NCI-H187 (cell line): ENCODE measurements at places on chromosomes 7 and 10.

GRCh38 chr7:149827089-149827981 is 10.8 kb upstream of the ZNF862 start:
- DNase-seq = no peak

GRCh38 chr7:83649701-83650100 is 762 bp upstream of the SEMA3E start:
- no peak for DNase-seq

- no peak for DNase-seq
These were observed 73.9 kb downstream of the KAT6B start for GRCh38 chr10:74900297-74900696.

- no peak for DNase-seq
These were observed 178.3 kb upstream of the KLF14 start for GRCh38 chr7:130912082-130912861.

DNA sequence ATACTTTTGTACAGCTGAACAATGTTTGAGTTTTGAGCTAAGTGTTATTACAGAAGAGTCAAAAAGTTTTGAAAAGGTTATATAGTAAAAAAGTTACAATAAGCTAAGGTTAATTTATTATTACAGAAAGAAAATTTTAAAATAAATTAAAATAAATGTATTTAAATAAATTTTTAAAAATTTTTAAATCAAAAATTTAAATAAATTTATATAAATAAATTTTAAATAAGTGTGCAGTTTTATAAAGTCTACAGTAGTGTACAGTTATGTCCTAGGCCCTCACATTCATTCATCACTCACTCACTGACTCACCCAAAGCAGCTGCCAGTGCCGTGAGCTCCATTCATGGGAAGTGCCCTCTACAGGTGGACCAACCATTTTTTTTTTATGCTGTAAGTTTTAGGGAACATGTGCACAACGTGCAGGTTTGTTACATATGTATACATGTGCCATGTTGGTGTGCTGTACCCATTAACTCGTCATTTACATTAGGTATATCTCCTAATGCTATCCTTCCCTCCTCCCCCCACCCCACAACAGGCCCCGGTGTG is 462.9 kb upstream of the ZMIZ1 start:
- no peak for DNase-seq

- no peak for DNase-seq
These were observed 13.4 kb downstream of the USP54 start for GRCh38 chr10:73577788-73578187.

GRCh38 chr10:4526311-4526731 is 299.7 kb upstream of the AKR1E2 start:
- DNase-seq = no peak

DNA sequence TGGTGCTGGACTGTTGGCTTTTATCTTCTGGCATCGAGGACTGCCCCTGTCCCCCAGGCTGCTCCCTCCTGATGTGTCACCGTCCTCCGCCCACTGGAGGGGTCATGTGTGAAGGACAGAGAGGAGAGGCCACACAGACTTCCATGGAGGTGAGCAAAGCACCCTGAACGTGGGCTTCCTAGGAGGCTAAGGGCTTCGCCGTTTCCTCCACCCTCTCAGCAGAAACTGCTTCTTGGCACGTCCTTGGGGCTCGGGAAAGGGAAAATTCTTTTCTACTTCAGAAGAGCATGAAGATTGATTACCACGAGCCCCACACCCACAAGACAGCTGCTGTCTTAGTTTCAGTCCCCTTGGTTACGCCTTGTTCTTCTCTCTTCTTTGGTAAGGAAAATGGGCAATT is 218.2 kb downstream of the CCDC3 start:
- no peak for DNase-seq

DNA sequence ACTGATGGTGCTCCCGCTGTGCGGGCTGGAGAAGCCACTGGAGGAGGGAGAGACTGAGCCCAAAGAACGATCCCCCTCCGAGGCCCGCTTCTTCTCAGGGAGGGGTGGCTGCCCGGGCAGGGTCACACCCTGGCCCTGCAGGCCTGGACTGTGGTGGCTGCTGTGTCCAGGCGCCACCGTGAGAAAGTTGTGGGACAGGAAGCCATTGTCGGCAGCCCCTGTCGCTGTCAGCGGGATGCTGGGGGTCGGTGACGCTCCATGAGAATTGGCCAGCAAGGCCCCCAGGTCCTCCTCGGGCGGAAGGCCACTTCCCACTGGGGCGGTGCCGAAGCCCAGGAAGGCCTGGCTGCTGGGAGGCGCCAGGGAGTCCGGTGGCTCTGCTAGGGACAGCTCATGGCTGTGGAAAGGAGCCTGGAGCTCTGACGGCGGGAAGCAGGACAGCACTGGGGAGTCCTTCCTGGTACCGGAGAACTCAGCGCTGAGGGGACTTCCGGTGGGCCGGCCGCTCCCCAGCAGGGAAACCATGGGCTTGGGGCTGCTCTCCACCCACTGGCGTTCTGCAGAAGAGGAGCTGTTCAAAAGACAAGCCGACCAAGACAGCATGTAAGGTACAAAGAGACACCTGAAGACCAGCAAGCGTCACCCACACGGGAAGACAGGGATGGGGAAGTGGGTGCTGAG is 278.8 kb downstream of the TNS3 start:
- no peak for DNase-seq

DNA sequence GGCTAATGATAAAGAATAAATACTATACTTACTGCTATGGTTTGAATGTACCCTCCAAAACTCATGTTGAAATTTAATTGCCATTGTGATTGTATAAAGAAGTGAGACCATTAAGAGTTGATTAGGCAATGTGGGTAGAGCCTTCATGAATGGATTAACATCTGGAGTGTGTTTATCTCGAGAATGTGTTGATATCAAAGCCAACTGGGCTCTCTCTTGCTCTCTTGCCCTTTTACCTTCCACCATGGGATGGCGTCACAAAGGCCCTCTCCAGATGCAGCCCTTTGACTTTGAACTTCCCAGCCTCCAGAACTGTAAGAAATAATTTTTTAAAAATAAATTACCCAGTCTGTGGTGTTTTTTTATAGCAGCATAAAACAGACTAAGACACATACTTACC is 50.1 kb upstream of the GHITM start:
- DNase-seq = no peak

DNA sequence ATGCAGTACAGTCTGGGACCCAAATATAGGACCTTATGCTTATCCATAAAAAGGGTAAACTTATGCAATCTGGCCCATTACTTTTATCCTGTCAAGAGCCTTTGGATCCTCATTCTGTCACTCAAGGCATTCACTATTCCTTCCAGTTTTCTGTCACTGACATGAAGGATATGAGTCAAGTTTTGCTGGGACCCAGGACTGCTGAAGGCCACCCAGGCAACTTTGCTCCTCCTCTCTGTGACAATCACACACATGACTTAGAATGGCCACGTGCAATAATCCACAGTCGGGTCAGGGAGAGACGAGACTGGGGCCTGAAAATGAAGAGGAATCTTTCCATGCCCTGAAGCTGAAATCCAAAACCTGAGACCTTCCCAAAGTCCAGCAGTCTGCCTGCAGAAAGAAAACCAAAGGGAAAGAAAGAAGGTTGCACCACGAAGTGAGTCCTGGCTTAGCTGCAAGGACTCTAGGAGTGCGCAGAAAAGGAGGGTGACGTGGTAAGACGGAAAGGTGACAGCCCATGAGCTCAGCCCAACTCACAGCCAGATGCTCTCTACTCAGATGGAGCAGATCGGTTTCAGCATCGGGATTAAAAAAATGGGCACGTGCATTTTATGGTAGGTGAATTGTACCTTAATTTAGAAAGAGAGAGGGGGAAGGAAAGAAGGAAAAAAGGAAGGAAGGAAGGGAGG is 67.2 kb downstream of the VOPP1 start:
- no peak for DNase-seq

GRCh38 chr7:42395607-42396006 is 158.6 kb upstream of the GLI3 start:
- no peak for DNase-seq

DNA sequence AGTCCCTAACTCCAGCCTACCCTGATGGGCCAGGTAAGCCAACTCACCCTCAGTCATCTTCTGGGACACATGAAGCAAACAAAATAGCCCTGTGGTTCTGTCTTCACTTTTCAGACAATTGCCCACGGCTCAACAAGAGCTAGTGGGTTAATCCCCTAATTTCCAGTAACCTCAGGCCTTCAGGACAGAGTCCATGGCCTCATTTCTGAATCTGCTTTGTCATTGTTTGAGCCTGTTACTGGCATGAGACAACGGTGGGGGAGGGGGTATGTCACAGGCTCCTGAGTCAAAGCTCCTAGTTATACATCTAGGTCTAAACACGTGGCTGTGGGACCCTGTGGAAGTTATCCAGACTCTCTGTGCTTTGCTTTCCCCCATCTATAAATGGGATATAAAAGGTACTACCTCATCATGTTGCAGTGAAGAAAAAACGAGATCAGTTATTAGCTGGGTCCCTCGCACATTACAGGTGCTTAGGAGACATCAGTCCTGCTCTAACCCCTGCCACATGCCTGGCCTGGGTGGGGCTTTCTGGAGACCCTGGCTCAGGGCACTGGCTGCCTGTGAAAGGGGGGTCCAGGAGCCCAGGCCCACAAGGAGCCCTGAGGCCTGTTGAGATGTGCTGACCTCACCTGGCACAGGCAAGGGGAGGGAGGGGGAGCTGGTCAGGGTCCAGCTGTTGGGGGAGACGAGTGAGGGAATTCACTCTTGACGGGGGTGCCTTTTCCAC is 16.5 kb downstream of the MAT1A start:
- no peak for DNase-seq

- no peak for DNase-seq
These were observed 47.2 kb downstream of the LRRC20 start for GRCh38 chr10:70335246-70335613.

DNA sequence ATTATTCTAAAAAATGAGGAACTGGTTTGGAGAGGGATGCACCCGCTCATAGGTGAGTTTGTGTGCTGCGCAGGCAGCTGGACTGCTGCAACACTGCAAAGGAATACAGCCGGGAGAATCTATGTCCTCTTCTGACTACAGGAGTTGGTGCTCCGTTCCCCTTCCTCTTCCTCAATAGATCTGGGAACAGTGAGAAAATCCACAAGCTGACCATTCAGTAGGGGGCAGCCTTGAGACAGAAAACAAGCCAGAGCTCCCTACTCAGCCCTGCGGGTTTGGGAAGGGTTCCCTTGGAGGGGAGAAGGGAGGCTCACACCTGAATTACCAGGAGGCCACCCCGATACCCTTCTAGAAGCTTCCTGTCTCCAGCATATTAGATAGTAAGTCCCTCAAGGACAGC is 87.3 kb upstream of the FOXI2 start:
- DNase-seq = no peak

- no peak for DNase-seq
These were observed 19.8 kb downstream of the PANK1 start for GRCh38 chr10:89625041-89625765.

GRCh38 chr7:76330261-76330660 is 27.8 kb downstream of the HSPB1 start:
- DNase-seq = no peak

GRCh38 chr7:29139796-29140195 is 6.5 kb downstream of the CPVL start:
- DNase-seq = no peak

DNA sequence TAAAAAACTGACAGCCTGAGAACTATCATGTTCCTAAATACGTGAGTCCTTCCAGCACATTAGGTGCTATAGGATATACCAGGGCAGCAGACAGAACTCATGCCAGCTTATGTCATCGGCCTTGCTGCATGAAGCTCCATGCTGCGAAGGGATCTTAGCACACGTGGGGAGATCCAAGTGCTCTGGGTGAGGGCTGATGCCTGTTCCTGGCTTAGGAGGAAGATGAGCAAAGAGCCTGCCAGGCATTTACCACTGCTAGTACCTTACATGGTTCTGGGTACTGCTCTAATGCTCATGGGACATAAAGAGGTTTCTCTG is 43.2 kb downstream of the SVIL start:
- no peak for DNase-seq

DNA sequence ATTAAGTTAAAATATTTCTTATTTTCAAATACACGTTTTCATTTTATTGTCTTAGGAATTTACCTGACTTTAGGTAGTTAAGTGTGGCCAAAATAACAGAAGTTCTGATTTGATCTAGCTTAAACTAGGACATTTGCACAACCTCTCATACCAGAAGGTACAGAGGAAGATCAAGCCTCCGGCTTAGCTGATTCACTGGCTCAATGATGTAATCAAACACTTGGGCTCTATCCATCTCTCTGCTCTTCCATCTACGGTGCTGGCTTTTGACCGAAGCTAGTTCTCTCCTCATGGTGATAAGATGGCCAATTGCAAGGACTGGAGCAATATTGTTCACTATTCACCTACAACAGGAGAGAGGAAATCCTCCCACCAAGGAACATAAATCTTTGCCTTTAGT is 12.2 kb upstream of the HYCC1 start:
- no peak for DNase-seq

DNA sequence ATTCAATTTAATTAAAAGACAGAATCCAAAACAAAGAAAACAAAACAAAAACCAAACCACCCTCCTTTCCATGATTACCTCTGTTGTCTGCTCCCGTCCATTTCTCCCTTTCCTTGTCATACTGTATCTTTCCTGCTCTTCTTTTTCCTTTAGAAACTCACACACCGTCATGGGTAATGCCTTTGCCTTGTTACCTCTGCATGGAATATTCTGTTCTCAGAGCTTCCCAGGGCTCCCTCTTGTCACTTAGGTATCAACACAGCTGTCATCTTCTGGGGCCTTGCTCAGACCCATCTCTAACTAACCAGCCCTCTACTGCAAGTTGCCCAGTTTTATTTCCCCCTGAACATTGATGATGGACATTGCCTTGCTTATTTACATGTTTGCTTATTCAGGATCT is 30.2 kb upstream of the GIMAP8 start:
- no peak for DNase-seq

DNA sequence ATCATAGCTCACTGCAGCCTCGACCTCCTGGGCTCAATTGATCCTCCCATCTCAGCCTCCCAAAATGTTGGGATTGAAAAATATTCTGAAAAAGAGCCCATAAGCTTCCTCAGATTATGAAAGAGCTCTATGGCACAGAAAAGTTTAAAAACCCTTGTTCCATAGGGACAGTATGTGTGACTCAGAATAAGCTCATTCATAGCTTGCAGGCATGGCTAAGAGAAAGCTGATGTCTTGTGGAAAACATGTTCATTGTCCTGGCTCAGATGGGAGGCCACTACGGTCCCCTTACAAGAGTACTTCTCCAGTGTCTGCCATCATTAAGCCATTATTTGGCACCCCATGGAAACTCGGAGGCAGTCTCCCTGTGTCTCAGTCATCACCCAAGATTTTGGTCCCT is 64.0 kb downstream of the CCDC3 start:
- no peak for DNase-seq

DNA sequence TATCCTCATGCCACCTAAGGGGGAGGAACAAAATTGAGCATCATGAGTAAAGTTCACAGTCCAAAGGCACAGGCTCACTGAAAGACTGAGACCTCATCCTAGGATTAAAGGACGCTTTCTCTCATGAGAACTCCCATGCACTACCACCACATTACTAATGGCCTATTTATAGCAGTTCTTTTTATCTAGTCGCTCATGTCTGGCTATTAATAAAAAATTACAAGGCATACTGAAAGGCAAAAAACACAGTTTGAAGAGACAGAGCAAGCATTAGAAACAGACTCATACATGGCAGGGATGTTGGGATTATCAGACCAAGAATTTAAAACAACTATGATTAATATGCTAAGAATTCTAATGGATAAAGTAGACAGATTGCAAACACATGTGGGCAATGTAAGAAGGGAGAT is 46.0 kb upstream of the CDK13 start:
- no peak for DNase-seq
